ENCODE measurements at places on chromosomes 7 and 10.

GRCh38 chr7:118111347-118111746 is 72.6 kb upstream of the LSM8 start:
- no peak for DNase-seq

- DNase-seq, result no peak
These were observed 1095.4 kb upstream of the CELF2 start for GRCh38 chr10:9922126-9922870.

DNA sequence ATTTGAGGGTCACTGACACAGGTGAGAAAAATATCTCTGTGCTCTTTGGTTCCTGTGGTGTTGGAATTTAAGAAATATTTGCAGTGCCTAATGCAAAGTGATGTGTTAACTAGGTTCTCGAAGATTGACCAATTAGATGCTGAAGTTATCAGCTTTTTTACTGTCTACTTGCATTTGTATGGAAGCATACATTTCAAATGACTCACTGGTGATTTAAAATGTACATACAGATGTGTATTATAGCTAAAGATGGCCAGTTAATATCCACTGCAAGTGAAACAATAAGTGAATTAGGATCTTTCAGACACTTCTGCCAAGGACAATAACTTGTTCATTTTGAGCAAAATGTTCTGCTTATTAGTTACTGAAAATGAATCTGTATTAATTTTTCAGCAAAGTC is 205.0 kb downstream of the FANK1 start:
- DNase-seq, result no peak

DNA sequence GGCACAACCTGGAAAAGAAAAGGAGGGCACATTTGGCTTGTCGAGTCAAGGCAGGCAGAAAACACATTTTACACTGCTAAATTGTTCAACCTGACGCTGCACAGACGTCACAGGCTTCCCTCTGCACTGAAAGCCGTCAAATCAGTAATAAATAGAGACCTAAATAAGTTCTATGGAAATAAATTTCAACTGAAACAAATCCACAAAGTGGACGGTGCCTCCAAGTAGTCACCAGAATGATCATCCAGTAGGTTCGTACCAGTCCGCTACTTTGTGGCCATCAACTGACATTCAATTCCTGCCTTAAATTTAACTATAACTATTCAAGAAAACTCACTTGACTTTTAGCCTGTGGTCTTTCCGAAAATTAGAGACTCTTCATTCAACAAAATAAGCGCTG is 49.0 kb downstream of the NPVF start:
- no peak for DNase-seq

DNA sequence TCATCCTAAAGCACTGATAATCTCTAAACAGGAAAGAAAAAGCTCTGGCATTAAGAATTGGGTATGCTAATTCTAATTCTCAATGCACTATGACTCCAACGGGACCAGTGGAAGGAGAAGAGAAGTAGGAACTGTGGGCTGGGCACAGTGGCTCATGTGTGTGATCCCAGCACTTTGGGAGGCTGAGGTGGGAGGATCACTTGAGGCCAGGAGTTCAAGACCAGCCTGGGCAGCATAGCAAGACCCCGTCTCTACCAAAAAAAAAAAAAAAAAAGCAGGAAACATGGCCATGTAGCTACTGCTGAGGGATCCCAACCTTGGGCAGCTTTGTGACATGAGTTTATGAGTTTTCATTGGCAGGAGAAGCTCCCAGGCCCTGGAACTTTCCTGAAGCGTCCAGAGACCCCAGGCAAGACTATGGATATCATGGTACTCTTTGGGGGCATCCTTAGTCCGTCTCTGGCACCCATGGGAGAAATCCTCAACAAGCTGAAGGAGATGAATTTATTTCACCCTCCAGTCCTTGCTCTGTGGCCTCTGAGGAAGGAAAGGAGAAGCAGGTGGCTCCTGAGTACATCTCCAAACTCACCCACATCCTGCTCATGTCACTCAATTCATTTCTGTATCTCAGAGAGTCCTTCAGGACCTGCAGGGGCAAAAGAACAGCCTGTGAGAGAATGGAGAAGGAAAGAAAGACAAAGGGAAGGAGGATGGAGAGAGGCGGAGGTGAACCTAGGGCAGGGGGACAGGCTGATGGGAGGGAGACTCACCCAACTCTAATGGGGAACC is 99.5 kb downstream of the SPDYE5 start:
- DNase-seq, result no peak

DNA sequence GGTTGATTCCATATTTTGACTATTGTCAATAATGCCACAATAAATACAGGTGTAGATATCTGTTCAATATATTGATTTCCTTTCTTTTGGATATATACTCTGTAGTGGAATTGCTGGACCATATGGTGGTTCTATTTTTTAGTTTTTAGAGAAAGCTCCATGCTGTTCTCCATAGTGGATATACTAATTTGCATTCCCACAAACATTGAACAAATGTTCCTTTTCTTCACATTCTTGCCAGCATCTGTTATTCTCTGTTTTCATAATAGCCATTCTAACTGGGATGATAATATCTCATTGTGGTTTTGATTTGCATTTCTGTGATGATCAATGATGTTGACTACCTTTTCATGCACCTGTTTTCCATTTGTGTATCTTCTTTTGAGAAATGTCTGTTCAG is 973.7 kb downstream of the REEP3 start:
- DNase-seq, result no peak

- no peak for DNase-seq
These were observed 9.8 kb upstream of the FZD9 start for GRCh38 chr7:73423519-73424488.

GRCh38 chr7:151851782-151852181 is 25.1 kb downstream of the PRKAG2 start:
- no peak for DNase-seq

DNA sequence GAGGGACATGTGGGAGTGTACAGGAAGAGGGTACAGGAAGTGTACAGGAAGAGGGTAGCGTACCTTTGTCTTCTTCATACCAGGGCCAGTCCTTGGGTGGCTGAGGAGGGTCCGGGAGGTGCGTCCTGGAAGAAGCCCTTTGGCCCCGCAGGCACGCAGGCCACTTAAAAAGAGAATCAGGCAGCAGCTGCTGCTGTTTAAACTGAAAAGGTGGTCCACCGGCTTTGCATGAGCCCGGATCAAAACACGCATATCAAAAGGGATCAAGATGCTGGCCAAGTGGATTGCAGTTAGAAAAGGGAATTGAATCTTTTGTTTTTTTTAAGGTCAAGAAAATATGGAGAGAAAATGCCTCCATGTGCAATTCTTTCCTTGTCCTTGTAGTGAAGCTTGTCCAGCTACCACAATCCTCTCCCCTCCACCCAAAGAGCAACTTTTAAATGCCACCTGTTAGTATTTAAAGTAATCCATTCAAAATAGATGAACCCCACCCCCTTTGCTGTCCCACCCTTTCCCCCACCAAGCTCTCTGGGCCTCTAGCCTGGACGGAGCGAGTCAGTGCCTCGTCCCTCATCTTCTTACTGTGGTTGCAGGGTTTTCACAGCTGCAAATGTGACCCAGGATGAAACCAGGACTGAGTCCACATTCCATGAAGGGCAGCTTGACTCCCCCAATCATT is 142.8 kb downstream of the GLCCI1 start:
- no peak for DNase-seq

GRCh38 chr7:29847916-29848315 is 41.6 kb downstream of the WIPF3 start:
- DNase-seq, result no peak

DNA sequence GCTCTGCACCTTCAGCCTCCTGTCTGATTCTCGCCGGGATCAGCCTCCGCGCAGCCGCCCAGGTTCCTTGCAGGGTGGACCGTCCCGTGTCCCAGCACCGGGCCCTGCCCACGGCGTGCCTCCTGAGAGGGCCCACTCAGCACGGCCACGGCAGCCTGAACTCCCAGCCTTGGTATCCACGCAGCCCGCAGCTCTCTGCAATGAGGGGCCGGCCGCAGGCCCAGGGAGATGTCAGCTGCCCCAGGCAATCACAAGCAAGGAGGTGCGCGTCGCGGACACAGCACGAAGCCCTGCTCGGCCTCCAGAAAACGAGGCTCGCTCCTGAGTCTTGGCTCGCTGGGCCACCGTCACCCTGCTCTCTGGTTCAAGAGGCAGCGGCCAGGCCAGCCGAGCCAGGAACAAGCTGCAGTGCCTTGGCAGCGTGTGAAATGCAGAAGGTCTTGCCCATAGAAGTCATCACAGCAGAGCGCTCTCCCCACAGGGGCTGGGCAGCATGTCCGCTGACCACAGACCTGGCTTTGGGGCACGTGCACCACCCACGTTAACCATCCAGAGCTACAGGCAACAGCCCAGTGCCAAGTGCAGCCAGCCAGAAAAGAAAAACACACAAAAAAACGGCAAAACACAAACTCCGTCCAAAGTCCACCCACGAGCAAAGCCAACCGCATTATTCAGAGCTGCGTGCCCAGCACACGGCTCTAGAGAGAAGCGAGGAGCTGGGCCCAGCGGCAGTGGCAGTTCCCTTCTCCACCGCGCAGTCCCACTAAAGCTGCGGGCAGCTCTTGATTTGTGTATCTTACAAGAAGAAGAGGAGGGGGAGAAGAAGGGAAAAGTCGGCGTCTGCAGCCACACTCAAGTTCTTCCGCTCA is 13.9 kb downstream of the GPER1 start:
- no peak for DNase-seq

DNA sequence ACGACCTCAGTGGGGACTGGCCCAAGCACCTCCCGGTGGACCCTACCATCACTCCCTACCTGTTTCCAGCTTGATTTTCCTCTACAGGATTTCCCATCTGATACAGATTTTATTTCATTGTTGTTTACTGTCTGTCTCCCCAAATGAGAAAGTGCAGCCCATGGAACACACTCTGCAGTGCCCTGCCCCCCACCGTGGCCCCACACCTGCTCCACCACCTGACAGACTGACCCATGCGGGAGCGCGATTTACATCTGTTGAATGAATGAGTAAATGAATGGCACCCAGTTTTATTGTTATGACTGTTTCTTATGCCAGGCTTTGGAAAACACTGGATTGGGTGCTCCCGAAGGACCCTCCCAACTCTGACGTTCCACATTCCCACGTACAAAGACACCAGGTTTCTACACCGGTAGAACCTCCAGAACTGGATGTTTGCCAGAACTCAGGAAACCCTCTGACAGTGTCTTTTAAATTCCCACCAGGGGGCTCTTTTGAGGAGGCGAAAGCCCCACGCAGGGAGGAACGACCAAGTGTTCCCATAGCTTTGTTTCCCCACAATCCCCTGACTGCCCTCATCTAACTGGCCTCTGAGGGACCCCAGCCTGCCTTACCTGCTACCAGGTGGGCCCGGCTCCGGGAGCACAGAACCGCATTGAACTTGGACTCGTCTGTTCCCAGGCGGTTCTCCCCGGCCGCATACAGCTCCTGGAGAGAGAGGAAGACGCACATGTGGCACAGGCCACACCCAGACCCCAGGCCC is 29.0 kb downstream of the PLAC9 start:
- no peak for DNase-seq

DNA sequence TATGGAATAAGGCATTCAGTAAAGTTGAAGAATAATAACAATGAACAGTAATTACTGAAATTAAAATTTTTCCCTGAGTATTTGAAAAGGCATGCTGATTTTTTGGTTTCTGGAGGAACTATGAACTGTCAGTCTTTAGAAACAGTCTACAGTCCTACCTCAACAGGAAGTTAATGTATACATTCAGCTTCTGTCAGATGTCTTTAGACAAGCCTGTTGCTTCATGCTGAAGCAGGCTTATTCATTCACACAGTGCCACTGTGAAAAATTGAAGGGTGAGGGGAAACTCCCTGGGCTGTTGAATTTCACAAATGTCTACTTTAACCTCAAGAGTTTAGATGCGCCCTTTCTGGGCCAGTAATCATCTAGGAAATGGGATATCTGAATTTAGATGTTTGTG is 3.5 kb downstream of the NRF1 start:
- DNase-seq, result no peak

- DNase-seq, result no peak
These were observed 575.0 kb upstream of the LRRTM3 start for GRCh38 chr10:66350622-66351399.

- peak; percentile 34 for DNase-seq
These were observed 68.9 kb downstream of the MYOF start for GRCh38 chr10:93413252-93413689.

GRCh38 chr7:107208024-107208521 is 39.3 kb downstream of the HBP1 start:
- DNase-seq, result no peak

DNA sequence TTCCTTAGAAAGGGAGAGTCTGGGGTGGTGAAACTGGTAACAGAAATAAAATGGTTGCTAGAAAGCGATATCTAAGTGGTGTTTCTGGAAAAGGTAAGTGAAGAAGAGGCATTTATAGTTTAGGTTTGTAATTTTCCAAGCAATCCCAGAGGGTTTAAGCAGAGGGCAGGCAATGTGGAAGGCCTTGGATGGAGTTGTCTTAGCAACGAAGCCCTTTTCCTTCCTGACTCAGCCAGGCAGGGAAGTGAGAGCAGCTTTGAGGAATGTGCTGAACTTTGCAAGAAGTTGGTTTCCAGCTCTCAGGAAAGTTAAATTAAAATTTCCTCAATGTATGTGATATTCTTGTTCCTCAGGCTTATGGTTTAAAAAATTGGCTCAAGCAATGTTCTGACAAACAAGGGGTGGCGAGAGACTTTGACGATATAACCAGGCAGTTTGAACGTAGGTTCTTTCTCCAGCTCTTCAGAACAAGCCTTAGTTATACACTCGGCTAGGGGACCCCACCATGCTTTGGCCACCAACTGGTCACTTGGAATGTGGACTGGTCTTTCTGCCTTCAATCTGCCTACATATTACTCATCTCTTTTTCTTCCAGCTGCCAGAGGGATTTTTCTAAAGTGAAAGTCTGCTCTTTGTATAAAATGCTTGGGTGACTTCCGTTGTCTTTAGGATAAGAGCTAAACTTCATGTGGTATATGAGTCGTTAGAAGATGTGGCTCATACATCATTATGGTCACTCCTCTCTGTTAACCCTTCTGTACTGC is 66.9 kb upstream of the SLC25A13 start:
- DNase-seq, result peak; percentile 82

DNA sequence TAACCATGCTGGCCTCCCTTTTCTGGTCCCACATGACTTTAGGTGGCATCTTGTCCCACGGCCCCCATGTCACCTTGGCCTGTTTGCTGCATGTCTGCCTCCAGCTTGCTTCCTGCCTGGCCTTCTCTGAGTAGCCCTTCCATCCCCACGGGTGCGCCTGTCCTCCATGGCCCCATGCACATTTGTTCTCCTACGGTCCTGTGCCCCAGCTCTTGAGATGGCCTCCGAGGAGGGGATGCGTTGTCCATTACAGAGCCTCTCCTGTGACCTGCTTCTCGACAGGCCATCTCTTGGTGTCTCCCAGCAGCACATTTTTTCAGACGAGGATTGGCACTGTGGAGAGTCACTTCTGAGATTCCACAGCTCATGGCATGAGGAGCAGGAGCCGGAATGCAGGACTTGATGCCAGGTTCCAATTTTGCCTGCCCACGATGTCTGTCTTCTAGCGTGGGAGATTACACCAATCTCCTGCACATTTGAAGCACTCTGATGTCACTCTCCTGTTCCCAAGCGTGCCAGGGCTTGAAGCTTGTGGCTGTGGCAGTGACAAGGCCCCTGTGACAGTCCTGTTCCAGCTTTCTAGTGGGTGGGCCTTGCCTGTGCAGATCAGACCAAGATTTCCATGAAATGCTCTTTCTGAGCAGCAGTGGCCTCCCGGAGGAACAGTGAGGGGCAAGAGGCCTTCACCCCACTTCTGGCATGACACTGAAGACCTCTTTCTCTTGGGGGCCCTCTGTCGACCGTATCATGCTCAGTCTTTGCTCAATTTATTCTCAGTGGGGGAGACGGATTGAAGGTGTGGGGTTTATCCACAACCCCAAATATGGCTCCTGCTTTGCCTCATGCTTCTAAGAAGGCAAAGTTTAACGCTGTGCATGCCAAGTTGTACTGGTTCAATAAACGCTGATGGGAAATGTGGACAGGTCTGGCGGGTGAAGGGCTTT is 13.4 kb downstream of the WDFY4 start:
- DNase-seq, result no peak

Measured in glomerular endothelial cell (primary cell).